ENCODE measurements at places on chromosomes 7 and 10.

DNA sequence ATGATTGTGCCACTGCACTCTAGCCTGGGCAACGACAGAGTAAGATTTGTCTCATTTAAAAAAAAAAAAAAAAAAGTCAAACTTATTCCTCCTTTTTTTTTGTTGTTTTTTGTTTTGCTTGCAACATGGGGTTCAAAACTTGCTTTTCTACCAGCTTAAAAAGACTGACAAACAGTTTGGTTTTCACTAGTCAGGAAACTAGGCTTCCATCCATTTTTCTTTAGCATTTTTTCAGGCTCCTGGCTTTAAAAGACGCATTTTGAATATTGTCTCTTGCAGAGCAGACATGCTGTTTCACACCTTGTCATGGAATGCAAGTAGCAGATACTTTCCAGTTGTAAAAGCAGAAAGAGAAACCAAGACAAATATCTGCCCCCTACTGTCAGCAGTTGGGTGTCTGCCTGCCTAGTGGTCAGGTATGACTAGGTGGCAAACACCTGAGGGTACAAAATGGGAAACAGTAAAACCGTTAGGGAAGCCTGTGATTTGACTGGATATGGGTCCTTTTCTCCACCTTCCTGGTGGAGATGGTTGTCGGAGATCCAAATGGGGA is 139.9 kb downstream of the CCDC71L start:
- no peak for DNase-seq

GRCh38 chr10:75428434-75429158 is 2.8 kb upstream of the LRMDA start:
- no peak for DNase-seq

- DNase-seq, result no peak
Observed at GRCh38 chr7:152351168-152351567, 84.6 kb downstream of the KMT2C start.

- DNase-seq, result no peak
Observed at GRCh38 chr10:69742928-69743602, 58.6 kb upstream of the COL13A1 start.

- no peak for DNase-seq
Observed at GRCh38 chr7:118111347-118111746, 72.6 kb upstream of the LSM8 start.

GRCh38 chr10:28381903-28382347 is 79.1 kb upstream of the MPP7 start:
- DNase-seq, result peak; percentile 56

DNA sequence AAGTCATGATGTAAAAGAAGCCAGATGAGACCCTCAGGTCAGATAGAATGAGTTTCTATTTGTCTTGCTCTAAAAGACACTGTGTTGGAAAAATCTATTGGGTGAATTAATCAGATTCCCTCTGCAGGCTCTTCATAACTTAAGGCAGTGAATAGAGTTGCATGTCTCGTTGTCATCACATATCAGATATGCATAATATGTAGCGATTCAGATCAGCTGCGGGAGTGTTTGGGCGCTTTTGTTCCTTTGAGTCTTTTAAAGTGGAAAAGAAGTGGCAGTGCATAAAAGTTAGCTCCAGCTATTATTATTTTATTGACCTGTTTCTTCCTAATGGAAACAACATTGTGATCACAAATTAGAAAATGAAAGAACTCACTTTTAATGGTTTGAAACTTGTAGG is 84.4 kb downstream of the CDK14 start:
- DNase-seq, result no peak

GRCh38 chr7:36735172-36735571 is 10.9 kb upstream of the AOAH start:
- DNase-seq, result no peak

DNA sequence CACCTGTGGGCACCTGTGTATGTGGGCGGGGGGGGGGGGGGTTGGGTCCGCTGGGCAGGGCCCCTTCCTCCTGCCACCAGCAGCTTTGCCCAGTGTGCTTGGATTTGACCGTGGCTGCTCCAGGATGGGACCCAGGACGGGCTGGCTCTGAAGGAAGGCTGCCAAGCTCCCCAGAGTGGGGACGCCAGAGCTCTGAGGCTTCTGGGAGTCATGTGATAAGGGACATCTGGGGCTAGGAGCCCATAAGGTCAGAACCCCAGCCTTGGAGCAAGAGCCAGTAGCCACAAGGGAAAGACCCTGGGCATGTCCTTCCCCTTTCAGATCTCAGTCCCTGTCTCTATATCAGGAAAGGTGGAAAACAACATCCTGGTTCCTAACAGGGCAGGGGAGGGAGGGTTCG is 21.8 kb upstream of the AMZ1 start:
- no peak for DNase-seq

All from stimulated activated CD4-positive, alpha-beta T cell treated with anti-CD3 and anti-CD28 coated beads, Interleukin-1b, Interleukin-23, amount 100 ng/mL, for 1 hour (primary cell).